Activated T-cell treated with anti-CD3 and anti-CD28 coated beads, Interleukin-2, amount 50 U/mL, for 48 hours (primary cell): ENCODE measurements at places on chromosomes 5 and 9.
A peak's percentile ranks its signal among the peaks of the same experiment; 100 is the strongest.

- no peak for DNase-seq
Observed at GRCh38 chr5:73088026-73088425, 32.3 kb upstream of the TMEM171 start.

DNA sequence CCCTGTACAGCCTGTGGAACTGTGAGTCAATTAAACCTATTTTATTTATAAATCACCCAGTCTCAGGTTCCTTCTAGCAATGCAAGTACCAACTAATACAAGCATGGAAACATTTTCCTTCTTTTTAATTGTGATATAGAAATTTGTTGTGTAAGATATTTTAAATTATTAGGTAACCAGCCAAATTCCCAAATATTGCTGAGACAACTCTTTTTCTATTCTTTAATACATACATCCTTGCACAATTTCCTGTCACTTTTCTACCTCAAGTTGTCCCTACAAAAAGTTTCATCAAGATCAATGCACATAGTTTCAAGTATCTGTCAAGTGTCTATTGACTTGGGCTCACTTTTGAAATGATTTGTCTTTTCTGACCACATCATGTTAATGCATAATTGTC lies 488.6 kb downstream of the ACTL7B start:
- DNase-seq, result no peak

- no peak for DNase-seq
Observed at GRCh38 chr5:133685402-133686018, 73.2 kb upstream of the FSTL4 start.

DNA sequence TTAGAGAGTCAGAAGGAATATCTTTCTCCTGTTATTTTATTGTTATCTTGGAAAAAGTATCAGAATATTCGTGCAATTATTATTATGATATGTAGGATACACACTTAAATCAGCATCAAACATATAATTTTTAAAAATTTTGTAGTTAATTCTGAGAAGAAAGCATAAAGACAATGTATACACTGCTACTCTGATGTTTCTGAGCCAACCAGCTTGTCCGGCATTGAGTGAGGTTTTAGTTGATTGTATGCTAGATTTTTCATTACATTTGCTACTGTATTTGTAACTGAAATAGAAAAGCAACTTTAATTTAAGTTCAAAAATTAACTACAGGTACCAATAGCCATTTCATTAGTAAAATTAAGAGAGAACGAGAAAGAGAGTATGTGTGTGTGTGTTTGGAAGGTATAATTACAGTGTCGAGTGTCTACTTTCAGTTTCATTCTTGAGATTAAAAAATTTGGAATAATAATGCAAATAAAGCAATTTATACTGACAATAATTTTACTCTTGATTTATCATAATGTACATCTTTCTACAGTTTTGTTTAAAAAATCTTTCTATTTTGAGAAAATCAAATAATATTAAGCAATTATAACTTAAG lies 160.4 kb upstream of the CDH12 start:
- DNase-seq, result no peak

GRCh38 chr5:168939156-168939800 lies 360.1 kb upstream of the PANK3 start:
- DNase-seq, result no peak

GRCh38 chr9:132943651-132944293 lies 644 bp downstream of the TSC1 start:
- DNase-seq, result peak; percentile 23

GRCh38 chr9:73194284-73194683 lies 42.6 kb downstream of the ANXA1 start:
- no peak for DNase-seq

DNA sequence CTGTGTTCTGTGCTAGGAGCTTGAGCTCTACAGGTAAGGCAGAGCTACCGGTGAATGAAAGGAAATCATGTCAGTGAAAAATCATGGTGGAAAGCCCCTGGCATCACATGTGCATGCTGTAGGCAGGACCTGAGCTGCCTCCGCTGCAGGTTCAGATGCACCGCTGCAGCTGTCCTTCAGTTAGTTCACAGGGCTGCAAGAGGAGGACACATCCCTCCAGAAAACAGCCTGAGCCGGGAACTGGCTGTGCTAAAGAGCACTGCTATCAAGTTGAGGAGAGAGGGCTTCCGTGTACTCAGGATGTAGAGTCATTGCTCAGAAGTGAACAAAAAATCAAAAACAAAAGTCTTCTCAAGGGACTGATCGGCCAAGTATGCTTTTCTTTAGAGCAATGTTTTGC lies 138.6 kb downstream of the ERCC6L2 start:
- DNase-seq, result peak; percentile 63

- no peak for DNase-seq
Observed at GRCh38 chr5:17004441-17005106, 68.5 kb upstream of the MYO10 start.

GRCh38 chr5:95153511-95153910 lies 131.4 kb downstream of the MCTP1 start:
- DNase-seq, result no peak

DNA sequence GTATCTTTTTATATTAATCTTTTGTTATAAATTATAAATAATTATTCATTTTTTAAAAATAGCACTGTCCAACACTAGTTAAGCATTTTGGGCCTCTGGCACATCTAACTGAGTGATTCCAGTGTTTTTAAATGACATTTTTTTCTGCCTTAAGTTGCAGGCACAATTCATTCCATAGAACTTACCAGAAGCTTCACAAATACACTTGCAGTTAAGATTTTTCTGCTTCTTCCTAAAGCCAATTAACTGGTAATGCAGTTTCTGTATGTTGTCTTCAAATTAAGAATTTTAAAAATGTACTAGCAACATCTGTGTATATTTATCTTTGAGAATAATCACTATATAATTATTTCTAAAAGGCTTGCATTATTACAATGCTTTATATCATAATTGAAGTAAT lies 11.2 kb upstream of the NFIB start:
- no peak for DNase-seq

DNA sequence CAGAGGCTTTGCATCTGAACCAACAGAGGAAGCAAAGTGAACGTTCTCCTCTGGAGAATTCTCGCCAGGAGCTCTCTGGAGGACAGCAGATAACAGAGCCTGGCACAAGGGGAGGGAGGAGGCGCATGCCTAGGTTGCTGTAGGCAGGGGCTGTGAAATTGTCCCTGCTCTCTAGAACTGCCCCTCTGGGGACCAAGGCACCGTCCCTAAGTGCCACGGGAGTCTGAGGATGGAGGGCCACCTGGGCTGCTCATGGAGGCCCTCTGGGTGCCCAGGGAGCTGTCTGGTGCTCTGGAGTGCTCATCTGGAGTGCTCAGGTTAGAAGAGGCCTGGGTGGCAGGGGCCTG lies 77.6 kb downstream of the CACNA1B start:
- DNase-seq, result no peak

DNA sequence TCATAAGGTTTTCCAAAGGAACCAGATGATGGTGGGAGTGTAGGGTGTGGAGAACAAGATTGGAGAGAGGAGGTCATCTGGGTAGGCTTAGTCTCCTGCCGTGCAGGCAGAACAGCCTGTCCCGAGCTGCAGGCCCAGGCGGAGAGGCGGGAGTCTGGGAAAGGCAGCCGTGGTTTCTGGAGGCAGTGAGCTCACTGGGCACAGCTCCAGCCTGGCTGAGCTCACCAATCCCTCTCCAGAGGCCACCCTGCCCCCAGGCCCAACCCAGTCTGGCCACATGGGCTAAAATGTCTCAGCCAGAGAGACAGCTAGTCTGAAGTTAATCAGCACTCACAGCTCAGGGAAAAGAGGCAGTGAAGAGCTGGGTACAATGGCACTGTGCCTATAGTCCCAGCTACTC lies 12.3 kb downstream of the P4HA2 start:
- DNase-seq, result no peak

GRCh38 chr5:142334538-142334937 lies 9.7 kb upstream of the SPRY4 start:
- no peak for DNase-seq

GRCh38 chr5:157356576-157356975 lies 90.7 kb downstream of the CYFIP2 start:
- DNase-seq, result no peak

DNA sequence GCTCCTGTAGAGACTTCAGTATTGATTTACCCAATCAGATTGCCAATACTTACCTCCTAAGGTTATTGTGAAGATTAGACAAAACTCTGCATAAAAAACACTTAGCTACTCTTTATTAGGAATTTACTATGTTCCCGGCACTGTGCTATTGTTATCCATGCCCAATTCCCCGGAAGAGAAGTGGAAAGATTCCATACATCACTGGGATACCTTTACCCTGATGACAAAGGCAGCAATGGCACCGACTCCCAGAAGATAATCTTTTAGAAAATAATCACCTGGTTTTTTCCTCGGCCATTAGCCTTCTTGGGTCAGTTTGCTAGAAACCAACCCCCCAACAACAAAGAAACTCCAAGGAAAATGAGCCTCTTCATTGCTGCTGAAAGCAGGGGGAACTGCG lies 226.0 kb downstream of the SNX18 start:
- DNase-seq, result no peak

GRCh38 chr5:15959370-15960164 lies 220.0 kb downstream of the MARCHF11 start:
- DNase-seq, result no peak

- DNase-seq, result no peak
Observed at GRCh38 chr9:110047232-110047954, 160.6 kb downstream of the C9orf152 start.

DNA sequence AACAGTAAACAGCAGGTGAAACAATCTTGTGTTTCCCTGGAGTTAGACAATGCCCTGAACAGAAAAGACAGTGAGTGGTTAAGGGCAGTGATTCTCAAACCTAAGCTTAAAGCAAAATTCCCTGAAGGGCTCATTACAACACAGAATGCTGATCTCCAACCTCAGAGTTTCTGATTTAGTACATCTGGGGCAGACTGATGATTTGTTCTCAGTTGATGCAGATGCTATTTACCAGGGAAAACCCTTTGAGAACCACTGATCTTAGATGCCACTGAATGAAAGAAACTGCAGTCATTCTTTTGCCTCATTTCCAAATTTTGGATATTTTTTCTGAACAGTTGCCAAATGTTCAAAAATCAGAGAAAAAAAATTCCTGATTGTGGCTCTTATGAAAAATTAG lies 18.7 kb upstream of the ADAM19 start:
- DNase-seq, result no peak

DNA sequence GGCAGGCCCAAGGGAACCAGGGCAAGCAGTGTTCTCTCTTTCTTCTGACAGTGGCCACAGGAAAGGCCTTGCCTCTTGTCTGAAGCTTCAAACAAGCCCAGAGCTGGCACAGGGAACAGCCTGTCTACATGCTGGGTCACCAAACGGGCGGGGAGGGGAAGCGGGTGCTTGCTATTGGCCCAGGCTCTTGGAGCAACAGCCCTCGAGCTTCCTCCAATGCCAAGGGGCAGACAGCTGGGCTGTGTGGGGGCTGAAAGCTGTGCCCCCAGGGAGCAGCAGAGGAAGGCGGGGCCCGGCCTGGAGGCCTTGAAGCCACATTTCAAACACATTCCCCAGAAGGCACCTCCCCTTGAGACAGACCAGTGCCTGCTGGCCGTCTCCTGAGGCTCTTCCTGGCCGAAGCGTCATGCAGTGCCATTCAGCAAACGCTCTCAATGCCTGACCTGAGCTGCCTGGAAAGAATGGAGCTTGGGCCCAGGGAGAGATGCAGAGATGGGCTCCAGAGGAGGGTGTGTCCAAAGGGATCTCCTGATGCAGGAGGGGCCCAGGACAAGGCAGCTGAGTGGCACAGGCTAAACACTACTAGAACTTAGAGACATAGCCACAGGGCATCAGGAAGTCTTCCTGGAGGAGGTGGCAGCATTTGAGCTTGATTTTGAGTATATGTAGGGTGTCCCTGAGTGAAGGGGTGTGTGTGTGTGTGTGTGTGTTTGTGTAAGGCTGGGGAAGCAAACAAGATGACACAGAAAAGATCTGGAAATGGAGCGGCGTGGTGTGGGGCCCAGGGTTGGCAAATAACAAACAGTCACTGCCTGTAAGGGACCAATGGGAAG lies 2.5 kb downstream of the FIBCD1 start:
- no peak for DNase-seq

GRCh38 chr5:171188016-171188415 lies 121.0 kb upstream of the TLX3 start:
- no peak for DNase-seq

DNA sequence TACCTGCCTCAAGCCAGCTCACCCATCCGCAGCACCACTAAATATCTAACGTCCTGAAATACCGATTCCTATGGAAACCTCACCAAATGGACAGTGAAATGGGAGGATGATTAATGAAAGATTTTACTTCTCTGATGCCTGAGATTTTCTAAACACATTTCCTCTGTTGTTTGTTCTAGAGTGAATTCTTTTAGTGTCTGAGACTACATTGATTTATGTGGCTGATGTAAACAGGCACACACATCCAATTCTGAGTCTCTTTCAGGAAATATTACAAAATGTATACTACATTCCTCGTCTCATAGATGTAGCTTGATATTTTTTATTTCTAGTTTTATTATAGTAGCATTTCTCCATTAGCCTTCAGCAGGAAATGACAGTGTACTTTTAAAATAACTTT lies 20.5 kb upstream of the ADCY2 start:
- DNase-seq, result no peak

- DNase-seq, result no peak
Observed at GRCh38 chr5:96426831-96427230, 6.2 kb downstream of the PCSK1 start.

- no peak for DNase-seq
Observed at GRCh38 chr5:170426149-170426767, 37.1 kb upstream of the KCNMB1 start.

GRCh38 chr9:113919382-113919781 lies 43.3 kb downstream of the ZNF618 start:
- DNase-seq, result no peak

DNA sequence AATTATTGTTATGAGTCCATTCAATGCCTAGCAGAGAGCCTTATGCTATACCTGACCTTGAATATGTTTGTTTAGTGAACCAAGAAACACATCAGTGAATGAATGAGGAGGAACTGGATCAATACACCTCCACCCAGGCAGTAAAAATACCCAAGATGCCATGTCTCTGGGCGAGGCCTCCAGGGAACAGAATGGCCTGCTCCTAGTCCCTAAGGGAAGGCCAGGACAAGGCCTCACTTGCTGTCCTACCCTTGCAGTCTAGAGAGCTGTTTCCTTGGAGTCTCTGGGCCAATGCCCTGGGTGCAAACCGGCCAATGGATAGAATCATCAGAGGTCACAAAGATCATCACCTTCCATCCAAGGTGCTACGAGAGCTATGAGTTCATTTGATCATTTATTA lies 26.1 kb downstream of the TNIP1 start:
- no peak for DNase-seq

- DNase-seq, result peak; percentile 90
Observed at GRCh38 chr9:36151316-36152210, 15.0 kb downstream of the GLIPR2 start.

DNA sequence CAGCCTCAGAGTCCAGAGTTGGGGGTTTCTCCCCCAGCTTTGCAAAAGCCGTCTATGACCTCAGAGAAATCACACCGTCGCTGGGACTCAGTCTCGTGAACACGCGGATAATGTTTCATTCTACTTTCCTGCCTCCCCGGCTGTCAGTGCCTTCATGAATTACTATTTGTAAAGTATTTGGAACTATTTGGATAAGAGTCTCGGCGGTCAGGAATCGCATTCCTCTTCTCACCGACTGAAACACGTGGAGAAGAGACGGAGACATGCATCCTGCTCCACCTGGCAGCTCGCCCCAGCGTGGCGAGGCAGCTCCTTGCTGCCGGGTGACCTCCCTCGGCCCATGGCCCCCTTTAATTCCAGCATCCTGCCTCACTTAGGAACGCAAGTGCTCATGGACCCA lies 23.9 kb downstream of the IRX2 start:
- DNase-seq, result no peak
